Central memory CD8-positive, alpha-beta T cell (primary cell): ENCODE measurements at places on chromosomes 7 and 10.

- DNase-seq, result no peak
Observed at GRCh38 chr10:93827056-93827804, 66.5 kb upstream of the SLC35G1 start.

- no peak for DNase-seq
Observed at GRCh38 chr7:22565315-22565811, 65.4 kb upstream of the STEAP1B start.

DNA sequence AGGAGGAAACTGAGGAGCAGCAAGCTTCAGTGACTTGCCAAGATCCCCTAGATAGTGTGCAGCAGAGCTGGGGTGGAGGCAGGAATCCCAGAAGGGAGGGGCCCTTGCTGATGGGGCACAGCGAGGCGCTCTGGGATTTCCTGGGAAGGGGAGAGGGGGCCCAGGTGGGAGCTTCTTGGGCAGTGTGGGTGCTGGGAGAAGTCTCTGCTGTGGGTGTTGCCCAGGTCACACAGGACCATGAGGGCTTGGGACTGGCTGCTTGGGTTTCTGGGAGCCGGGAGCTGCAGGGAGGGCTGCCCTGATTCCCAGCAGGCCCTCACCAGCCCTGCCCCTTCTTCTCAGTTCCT lies 55.2 kb downstream of the TSPAN15 start:
- no peak for DNase-seq

GRCh38 chr7:2353113-2353935 lies 1.3 kb upstream of the EIF3B start:
- DNase-seq, result no peak

DNA sequence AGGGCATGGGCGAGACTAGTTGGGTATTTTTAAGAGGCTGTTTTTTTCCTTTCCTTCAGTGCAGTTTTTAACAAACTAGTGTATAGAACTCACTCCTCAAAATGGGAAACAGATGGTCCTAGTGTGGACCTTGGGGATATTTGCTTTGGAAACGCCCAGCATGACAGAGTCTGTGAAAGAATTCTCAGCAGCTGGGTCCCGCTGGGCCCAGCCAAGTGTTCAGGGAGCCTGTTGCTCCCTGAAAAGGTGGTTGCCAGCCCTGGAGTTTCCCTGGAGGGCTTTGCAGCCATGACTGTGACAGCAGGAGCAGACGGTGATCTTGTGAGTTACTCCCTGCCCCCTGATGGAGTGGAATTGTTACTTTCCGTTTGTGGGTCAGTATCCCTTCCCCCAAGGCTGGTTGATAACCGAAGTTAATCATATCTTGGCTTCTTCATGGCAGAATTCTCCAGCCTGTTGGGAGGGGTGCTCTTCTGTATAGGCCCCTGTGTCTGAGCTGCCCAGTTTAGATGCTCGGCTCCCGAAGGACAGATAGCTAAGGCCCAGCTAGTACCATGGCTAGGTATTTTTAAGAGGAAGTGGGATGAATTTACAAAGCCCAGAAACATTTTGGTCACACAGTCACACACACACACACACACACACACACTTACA lies 278.6 kb upstream of the HABP2 start:
- DNase-seq, result no peak

GRCh38 chr7:24108906-24109376 lies 175.0 kb upstream of the NPY start:
- DNase-seq, result no peak

GRCh38 chr10:116470071-116470470 lies 42.4 kb downstream of the PNLIPRP3 start:
- no peak for DNase-seq

DNA sequence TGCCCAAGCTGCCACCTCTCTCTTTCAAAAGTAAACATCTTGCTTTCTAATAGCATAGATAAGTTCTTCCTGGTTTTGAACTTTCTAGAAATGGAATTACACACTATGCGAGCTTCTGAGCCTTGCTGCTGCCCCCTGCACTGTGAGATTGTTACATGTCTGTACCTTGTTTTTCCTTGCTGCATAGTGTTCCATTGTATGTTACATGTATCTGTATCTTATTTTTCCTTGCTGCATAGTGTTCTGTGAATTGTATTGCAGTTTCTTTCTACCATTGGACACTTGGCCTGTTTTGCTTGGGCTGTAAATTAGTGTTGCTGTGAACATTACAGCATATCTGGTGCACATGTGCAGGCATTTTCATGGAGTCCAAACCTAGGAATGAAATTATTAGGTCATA lies 24.0 kb upstream of the VWA2 start:
- DNase-seq, result no peak

GRCh38 chr7:17019106-17019505 lies 137.3 kb upstream of the AGR3 start:
- DNase-seq, result no peak

DNA sequence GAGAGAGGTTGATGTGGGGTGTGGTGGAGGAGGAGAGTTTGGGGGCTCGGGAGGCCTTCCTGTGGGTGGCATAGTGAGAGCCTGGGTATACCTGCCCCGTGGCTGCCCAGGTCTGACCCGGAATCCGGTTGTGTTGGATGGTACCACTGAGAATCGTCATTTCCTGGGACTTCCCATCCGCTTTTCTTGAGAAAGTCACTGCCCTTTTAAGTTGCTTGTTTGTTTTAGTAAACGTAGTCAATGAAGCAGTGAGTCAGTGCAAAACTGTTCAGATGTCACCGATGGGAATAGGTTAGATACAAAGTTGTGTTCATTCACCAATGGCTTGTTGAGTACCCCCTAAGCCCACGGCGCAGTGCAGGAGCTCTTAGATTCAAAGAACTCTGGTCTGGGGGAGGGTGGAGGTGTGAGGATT lies 285.8 kb downstream of the CAMK1D start:
- DNase-seq, result no peak

DNA sequence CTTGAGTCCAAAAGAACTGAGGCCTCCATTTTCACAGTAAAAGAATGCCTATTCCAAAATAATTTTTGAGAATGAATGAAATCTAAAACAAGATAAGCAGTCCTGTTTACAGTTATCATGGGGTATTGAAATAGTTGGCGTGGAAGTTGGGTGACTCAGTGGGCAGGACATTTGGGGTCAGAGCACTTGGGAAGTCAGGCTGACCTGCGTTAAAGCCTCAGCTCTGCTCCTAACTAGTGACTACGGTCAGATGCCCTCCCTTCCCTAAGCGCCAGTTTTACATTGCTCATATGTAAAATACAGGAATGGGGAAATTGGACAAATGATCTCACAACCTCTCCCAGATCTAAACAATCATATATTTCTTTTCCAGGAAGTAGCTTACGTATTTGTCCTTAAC lies 2.3 kb upstream of the PAPSS2 start:
- no peak for DNase-seq

- DNase-seq, result no peak
Observed at GRCh38 chr7:43220250-43220649, 107.8 kb downstream of the HECW1 start.

DNA sequence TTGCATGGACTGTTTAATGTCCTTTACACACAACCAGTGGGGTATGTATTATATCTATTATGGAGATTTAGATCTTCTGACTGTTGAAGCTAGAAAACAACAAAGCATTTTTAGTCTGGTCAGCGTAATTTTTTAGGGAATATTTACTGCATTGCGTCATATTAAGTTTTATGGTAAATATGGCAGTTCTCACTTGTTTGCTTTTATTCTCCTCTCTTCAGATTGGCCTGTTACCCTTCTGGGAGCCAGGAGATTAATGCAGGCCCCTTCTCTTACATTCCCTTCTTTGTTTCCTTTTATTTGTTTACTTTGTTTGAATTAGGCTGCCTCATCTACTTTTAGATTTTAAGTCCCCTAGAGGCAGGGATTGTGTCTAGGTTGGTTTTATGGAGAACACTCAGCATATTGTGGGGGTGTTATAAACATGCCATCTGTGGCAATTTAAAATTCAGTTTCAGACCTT lies 13.8 kb downstream of the UBE2D1 start:
- DNase-seq, result no peak

DNA sequence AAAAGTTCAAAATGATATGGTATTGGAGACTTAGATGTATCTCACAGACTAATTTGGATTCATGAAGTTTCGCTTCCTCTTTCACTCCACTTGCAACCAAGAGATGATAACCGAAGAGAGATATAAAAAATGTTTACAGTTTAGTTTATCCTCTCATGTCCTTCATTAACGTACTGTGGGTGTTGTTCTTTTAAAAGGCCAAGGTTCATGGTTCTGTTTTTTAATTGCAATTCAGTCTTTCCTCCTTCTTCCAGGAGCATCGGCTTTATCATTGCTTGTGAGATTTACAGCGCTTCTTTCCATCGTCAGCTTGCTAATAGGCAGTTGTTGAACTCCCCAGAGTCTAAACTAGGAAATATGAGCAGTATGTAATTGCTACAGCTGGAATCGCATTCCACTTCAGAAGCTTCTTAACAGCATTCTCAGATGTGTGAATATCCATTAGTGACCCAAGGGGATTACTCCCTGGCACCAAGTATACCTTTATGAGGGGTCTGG lies 75.9 kb upstream of the HGF start:
- no peak for DNase-seq

- DNase-seq, result no peak
Observed at GRCh38 chr10:7373039-7373438, 37.8 kb downstream of the SFMBT2 start.

DNA sequence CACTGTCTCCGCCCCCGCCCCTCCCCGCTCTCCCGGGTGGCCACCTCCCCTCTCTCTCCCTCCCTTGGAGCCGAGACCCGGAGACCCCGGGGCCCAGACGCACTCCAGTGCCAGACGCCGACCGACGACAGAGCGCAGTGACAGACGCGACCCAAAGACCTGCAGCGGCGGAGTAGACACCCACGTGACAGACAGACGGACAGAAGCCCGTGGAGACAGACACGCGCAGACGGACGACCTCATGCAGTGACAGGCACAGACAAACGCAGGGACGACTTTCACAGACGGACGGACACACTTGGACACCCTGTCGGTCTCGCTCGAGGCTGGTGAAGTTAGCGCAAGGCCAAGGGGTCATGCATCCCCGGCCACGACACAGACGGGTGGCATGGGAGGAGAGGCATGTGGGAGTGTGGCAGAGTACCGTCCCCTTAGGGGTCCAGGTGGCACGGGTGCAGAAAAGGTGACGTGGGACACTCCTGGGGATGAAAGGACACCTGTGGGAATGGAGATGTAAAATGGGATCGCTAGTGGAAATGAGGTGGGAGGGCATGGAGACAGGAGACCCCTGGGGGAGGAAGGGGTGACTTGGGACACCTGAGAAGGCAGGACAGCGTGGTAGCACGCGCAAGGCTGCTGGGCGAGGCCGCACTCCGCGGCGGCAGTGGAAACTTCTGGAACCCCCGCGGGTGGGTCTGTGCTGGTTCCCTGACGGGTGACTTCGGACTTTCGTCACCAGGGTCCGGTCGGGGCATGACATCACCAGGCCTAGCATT lies 456 bp upstream of the ACHE start:
- no peak for DNase-seq

DNA sequence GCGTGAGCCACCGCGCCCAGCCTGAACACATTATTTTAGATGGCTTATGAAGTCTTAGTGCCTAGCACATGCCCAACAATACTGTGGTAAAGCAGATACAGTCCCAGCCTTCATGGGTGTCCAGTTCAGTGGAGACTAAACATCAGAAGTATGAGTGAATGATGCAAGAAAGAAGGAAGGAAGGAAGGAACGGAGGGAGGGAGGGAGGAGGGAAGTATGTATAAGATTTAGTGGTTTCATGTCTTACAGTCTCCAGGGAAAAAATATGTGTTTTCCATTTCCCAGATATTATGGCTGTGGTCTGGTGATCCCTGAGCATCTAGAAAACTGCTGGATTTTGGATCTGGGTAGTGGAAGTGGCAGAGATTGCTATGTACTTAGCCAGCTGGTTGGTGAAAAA lies 2.9 kb downstream of the AS3MT start:
- no peak for DNase-seq

DNA sequence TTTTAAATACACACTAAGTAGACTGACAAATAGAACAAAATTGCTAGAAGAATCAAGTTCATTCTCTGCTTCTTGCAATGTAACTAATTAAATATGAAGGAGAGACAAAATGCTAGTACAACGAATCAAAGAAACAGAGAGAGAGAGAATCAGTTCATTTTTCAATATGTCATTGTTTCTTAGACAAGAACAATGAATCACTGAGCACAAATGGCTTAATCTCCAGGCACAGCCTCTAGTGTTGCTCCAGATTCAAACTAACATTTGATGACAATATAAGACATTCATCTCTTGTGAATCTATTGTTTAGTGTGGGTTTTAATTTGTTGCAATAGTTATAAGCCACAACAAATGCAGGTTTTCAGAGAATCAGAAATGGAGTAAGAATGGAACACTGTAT lies 357.4 kb upstream of the TMEM229A start:
- DNase-seq, result no peak

DNA sequence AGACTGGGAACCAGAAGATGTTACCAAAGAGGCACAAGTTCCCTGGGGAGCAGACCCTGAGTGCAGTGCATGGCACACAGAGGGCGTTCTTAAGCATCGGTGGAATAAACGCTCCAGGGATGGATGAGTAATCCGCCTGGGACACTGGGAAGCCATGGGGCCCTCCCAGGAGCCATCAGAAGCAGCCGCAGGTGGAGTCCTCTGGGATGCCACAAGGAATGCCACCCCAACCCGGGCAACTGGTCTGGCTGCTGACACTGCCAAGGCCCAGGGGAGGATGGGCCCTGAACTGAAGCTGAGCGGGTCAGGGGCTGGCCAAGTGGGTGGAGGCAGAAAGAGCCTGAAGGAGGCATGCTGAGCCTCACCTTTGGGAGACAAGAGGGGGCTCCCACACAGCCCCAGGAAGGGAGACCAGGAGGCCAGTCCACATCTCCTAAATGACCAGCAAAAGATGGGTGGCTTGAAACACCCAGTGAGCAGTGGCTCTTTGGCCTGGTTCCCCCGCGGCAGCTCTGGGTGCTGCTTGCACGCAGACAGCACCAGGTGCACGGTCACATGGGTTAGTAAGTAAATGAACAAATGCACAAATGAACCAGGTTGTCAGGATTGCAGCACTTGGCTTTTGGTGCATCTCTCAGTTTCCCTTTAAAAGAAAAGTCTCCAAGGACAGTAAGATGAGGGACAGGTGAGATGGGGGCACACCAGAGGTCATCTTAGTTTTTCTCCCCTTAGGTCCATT lies 141.3 kb upstream of the ZMIZ1 start:
- DNase-seq, result no peak

- DNase-seq, result no peak
Observed at GRCh38 chr7:40489844-40490602, 355.2 kb downstream of the SUGCT start.

DNA sequence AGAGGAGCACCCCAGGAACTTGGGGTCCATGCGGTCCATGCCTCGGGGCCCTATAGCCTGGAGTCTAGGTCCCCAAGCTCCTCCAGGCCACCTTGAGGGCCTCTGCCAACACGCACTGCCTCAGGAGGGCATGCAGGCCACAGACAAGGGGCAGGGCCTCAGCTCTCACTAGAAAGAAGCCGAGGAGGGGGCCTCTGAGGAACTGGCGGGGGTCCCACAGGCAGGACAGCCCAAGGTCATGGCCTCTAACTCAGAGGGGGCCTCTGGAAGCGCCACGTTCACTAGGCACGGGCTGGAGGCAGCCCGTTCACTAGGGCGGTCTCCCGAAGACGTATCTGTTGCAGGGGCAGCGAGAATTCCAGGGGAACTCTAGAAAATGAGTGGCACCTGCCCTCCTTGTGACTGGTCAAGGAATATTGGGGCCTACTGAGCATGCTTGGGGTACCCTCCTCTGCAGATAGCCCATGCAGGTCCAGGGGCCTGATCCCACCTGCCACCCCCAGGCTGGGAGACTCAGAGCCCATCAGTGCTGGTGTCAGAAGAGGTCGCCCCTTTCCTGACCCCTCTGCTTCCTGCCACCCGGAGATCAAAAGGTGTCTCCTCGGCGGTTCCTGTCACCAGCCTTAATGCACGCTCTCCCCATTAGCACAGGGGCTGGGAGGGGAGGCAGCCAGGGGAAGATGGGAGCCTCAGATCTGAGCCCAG lies 86.7 kb upstream of the RET start:
- no peak for DNase-seq

- DNase-seq, result no peak
Observed at GRCh38 chr10:12822126-12822892, 179.2 kb downstream of the CCDC3 start.
